ENCODE measurements at places on chromosomes 1 and 21. TPM values are rescaled to one million over a fixed set of nuclear protein-coding genes. Genes with fewer than 3 reads are reported as not detected.

Gene MCL1
- 79.0 TPM for polyA plus RNA-seq

Gene RNU1-4
- not detected for polyA plus RNA-seq

Gene AADACL3
- not detected for polyA plus RNA-seq

Gene MYCL
- not detected for polyA plus RNA-seq

DNA sequence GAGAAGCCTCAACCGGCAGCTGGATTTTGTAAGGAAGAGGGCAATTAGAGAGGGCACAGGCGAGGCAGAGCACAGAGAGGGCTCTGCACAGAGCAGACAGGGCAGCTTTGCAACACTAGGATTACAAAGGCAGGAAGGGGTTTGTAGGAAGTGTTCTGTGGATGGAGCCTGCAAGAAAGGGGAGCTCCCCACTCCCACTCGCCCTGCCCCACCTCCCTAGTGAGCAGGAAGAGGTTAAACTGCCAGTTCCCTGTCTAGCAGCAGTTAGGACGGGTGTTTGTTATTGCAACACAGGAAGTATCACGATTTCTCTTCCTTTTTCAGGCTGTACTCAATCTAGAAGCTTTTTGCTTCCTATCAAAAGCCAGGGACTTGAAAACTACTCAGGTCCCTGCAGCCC lies 63.3 kb upstream of the LRRC8D start:
- DNase-seq = no peak

DNA sequence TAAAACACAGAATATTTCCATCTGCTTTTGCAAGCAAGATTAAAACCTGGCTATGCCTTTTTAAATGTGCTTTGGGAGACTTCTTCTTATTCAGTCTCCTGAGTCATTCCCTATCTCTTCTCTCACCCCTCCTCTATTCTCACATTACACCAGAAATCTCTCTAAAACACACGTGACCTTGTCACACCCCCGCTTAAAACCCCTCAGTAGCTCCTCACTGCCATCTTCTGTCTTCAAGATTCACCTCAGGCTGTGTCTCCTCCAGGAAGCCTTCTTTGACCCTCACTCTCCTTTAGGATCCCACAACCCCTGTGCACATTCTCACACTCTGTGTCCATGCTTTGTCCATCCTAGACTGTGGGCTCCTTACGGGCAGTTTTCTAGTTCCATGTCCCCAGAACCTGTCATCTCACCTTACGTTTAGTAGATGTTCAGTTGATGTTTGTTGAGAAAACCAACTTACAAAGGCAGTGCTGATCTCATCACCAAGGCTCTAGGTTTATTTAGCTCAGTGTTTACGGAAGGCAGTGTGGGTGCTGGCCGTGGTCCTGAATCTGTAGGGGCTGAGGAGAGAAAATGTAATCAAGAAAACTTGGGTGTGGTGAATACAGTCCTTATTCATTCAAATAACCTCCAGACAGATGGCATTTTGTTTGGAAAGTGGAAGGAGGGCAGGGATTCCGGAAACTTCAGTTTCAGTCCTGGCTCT lies 143.5 kb downstream of the DMRTA2 start:
- DNase-seq = peak; percentile 38

DNA sequence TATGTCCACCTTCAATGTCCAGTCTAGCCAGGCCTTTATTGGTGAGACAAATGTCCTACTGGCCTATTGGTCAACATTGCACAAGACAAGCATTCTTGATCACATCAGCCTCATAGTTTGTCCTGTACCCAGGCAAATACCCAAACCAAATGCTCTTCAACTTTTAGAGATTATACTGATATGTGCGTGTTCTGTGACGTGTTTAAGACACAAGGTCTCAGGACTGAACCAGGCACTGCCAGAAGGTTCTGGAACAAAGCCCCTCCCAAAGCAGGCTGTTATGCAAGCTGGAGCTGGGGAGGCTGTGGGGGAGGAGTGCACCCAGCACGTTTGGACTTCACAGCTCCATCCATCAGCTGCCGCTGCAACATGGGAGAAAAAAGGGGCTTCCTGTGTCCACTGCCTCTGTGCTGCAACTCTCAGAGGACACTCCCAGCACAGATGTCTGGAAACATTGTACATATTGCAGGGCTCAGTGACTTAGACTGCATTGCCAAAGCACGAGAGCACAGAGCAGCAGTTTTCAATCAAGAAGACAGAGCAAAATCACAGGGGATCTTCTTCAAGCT lies 45.9 kb downstream of the NID1 start:
- DNase-seq = peak; percentile 77

GRCh38 chr1:226308166-226308722 lies 720 bp downstream of the LIN9 start:
- DNase-seq = no peak

GRCh38 chr1:183180218-183180617 lies 5.8 kb upstream of the LAMC2 start:
- peak; percentile 90 for DNase-seq

DNA sequence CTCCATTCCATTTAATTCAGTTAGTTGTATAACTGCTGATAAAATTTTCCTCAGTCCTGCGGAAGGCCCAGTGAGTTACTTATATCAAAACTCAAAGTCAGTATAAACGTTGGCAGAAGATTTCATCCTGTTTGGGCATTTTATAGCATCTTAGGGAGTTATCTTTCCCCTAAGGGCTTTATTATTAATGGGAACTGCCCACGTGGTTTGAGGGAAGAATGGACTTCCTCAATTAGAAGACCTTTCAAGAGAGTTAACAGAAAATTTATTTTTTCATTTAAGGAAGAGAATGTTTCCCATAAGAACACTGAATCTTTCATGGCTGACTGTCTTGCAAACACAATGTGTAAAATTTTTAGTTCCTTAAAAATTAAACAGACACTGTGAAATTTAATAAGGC lies 400.1 kb downstream of the NEGR1 start:
- no peak for DNase-seq

- DNase-seq = peak; percentile 33
Measured at GRCh38 chr1:32962248-32962896, 2.2 kb downstream of the RNF19B start.

DNA sequence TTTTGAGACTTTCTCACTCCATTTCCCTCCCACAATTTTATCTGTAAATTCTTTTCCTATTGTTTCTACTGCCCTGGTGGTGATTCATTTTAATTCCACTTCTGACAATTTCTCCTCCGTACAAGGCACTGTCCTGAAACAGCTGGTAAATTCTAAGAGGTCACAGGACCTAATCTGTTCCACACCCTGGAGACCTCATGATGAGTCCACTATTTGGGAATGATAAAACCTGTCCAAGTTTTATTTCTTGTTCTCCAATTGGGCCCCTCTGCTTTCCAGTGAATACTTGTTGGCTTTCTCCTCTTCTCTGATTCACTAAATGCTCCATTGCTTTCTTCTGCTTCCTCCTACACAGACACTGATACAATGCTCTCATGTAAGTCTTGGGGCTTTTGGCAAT lies 343.1 kb upstream of the DUSP10 start:
- DNase-seq = peak; percentile 94

DNA sequence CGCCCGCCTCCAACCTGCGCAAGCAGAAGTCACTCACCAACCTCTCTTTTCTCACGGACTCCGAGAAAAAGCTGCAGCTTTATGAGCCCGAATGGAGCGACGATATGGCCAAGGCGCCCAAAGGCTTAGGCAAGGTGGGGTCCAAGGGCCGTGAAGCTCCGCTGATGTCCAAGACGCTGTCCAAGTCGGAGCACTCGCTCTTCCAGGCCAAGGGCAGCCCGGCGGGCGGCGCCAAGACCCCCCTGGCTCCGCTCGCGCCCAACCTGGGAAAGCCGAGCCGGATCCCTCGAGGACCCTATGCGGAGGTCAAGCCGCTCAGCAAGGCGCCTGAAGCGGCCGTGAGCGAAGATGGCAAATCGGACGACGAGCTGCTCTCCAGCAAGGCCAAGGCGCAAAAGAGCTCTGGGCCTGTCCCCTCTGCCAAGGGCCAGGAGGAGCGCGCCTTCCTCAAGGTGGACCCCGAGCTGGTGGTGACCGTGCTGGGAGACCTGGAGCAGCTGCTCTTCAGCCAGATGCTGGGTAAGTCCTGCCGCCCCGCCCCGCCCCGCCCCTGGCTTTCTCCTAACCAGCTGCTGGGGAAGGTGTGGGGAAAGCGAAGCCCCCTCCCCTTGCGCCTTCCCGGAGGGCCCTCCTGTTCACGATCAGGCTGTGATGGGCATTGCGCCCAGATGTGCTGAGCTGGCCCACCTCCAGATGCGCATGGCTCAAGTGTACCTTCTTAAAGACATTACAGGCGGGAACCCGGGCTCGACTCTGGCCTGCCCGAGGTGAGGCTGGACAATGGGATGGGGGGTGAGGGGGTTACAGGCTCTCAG lies 110.2 kb downstream of the NAV1 start:
- peak; percentile 59 for DNase-seq

DNA sequence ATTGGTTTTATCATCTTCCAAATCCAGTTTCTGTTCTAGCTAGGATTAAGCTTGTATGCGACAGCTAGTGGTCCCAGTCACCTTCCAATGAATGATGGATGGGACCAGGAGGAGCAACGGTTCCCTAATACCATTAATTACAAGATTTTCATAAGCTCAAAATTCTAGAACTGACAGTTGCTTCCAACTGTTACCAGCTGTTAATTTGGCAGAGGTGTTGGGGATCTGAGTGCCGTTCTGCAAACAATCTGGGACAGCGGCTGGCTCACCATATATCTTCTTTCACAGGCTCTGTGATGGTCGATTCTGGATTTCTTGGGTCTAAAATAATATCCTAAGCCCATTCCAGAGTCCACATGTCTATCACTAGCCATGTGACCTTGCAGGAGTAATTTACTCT lies 34.5 kb upstream of the RALGPS2 start:
- DNase-seq = no peak

DNA sequence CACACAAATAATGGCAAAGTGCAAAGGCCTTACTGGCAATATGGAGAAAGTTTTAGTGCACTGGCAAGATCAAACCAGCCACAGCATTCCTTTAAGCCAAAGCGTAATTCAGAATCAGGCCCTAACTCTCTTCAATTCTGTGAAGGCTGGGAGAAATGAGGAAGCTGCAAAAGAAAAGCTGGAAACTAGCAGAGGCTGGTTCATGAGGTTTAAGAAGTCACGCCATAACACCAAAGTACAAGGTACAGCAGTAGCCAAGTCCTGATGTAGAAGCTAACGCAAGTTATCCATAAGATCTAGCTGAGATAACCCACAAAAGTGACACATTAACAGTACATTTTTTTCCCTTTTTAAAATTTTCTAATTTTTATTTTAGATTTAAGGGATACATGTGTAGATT lies 57.1 kb downstream of the SLC27A3 start:
- DNase-seq = no peak

GRCh38 chr1:2433936-2434655 lies 21.7 kb upstream of the PEX10 start:
- DNase-seq = no peak

Data from GM23248 (cell line).